ENCODE measurements at places on chromosomes 11 and 22.
A peak's percentile ranks its signal among the peaks of the same experiment; 100 is the strongest.

GRCh38 chr11:18394275-18394927, at the start of gene LDHA:
LDHA (plus strand) TSS chr11:18394563; CDS start chr11:18396843, 2,280 bp downstream.
- DNase-seq = peak; percentile 98

DNA sequence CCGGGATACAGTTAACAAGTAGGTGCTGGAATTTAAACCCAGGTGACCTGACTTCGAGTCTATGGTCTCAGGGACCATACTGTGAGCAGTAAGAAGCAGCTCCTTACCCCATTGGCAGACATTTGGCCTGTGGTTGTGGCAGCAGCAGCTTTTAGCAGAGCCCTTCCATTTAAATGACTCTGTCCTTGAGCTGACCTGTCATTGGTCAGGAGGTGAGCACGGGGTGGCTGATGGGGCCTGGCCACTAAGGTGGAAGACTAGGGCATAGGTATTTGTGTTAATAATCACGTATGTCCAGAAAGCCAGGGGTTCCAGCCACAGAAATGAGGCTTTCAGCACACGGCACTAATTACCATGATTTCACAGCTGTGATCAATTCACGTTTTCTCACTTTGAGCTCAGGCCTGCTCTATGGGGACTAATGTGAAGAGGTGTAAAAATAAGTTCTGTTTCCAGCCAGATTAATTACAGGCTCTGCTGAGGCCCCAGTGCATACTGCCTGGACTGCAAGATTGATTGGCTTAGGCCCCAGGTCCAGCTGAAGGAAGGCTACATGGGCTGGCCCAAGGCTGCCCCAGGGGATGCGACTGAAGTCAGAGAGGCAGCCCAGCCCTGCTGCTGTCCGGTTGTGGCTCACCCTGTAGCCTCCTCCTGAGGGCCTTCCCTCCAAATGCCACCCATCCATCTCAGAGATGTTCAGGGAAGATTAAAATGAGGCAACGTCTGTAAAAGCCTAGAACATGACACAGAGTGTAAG, 76.0 kb downstream of the FDX1 start:
- no peak for DNase-seq

GRCh38 chr11:87215236-87215635, 177.5 kb downstream of the TMEM135 start:
- no peak for DNase-seq

DNA sequence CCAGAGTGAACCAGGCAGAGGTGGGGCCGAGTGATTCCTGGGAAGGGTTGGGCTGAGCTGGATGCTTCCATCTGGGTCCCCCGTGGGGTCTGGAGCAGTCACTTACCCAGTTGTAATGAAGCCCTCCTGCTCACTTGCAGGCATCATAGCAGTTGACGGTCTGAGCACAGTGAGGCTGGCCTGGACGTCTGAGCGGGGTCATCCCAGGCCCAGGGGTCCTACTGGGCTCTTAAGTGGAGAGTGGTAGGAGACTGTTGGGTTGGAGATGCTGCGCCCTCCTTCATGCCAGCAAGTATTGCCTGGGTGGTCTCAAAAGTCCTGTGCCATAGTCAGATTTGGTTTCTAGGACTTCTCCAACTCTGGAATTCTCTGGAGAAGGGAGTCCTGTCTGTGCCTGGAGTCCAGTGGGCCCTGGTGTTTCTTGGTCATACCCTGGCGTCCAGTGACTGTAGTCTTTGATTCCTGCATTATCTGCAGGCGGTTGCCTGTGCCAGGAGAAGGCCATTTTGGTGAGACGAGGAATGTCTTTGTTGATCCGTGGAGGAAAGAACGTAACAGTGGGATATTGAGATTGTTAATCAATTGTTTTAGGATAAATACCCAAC, 82.3 kb downstream of the TBC1D22A start:
- DNase-seq = no peak

DNA sequence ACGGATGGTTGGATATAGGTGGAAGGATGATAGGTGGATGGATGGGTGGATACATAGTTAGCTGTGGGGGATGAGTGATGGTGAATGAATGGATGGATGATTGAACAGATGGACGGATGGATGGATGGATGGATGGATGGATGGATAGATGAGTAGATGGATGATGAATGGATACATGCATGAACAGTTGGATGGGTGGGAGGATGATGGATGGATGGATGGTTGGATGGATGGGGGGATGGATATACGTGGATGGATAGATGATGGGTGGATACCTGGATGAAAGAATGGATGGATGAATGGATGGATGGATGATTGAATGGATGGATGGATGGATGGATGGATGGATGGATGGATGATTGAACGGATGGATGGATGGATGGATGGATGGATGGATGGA, 68.4 kb upstream of the PRR5 start:
- DNase-seq = no peak

- peak; percentile 35 for DNase-seq
Observed at GRCh38 chr11:8018484-8019313, 31.6 kb downstream of the EIF3F start.

- DNase-seq = no peak
Observed at GRCh38 chr22:16964366-16964765, 43.7 kb downstream of the GAB4 start.

DNA sequence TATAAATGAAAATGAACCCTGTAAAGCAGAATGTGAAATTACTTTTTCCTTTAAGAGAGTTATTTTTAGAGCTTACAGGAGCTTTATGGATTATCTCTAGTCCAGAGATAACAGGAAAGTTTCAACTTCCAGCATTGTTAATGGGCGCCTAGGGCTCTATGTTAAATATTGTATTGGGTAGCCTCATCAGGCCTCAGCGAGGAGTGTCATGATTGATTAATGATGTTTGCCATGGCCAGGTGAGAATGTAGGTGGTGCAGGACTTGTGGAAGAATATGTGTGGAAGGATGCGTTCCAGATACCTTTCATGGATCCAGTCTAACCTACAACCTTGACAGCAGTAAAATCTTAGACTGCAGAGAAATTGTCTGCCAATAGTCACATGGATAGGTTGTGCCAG, 50.6 kb downstream of the ME3 start:
- DNase-seq = no peak

GRCh38 chr11:43735961-43736360, 55.4 kb downstream of the HSD17B12 start:
- DNase-seq = no peak

GRCh38 chr11:16279524-16279923, 76.8 kb downstream of the SOX6 start:
- no peak for DNase-seq

- no peak for DNase-seq
Observed at GRCh38 chr11:290621-291231, 1.8 kb downstream of the PGGHG start.

GRCh38 chr11:65478388-65479183, 20.3 kb upstream of the MALAT1 start:
- no peak for DNase-seq

DNA sequence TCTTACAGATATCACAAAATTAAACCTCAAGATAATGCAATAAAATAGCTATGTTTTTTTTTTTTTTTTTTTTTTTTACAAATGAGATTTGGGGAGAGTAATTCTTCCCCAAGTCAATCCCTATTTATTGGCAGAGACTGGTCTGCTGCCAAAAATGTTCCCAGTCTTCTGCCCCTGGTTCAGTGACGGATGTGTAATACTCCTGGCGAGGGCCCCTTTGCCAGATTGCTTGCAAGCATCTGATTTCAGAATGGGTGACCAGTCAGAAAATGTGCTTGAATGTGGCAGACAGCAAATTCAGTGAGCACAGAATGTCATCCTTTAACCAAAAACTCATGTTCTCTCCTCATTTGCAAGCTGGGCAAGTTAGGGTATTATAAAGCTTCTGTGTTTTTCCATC, 363.8 kb upstream of the MTNR1B start:
- no peak for DNase-seq

- DNase-seq = no peak
Observed at GRCh38 chr11:60431251-60431650, 1.9 kb downstream of the MS4A5 start.

DNA sequence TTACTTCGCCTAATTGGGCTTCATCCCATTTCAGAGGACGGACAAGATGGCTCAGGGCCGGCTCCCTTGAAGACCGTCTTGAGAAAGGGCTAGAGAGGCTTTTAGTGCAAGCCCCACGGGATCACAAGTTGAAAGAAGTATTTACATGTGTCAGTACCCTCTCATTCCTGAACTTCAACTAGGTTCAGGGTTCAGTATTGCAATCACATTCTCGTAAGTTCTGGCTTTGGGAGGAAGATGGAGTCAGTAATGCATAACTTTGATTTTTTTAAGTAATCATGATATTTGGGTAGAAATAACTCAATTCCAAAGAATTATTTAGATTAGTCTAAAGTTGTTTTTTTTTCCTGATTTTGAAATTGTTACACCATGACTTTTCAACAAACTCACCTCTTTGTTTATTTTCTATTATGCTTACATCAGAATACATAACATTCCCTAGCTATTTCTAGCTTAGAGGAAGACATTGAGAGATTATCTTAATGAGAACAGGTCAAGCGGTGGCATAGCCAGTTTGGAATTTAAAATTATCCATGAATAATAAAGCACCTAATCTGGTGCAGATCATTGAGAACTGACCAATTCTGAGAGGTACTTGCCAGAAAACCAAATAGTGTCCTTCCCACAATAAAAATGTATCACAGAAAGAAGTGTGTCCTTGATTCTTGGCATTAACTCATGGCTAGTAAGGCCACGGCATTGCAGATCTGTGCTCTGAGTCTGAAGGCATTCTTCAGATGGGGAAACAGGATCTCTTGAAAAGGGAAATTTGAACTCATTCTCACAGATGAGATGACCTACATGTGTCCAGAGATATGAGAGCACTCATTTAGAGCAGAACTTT, 92.1 kb upstream of the BLID start:
- no peak for DNase-seq

DNA sequence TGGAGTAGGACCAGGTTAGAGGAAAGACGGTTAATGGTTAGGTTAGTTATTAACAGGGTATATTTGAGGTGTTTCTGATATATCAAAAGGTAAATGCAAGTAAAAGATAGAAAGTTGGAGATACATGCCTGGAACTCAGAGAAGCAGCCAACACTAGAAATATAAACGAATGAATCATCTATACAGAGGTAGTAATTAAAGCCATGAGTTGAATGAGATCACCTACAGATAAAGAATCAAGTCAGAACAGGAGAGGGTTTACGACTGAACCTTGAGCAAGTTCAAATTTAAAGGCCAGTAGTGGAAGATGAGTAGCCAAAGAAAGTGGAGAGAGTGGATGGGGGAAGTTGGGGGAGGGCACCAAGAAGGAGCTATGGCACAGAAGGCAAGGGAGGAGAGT, 73.9 kb downstream of the SPON1 start:
- no peak for DNase-seq

- no peak for DNase-seq
Observed at GRCh38 chr22:32561163-32561562, 86.6 kb downstream of the FBXO7 start.

- DNase-seq = no peak
Observed at GRCh38 chr11:62555464-62556107, 9.0 kb upstream of the AHNAK start.

- no peak for DNase-seq
Observed at GRCh38 chr11:126696982-126697381, 303.6 kb downstream of the KIRREL3 start.

- DNase-seq = no peak
Observed at GRCh38 chr11:115366826-115367225, 137.4 kb downstream of the CADM1 start.

DNA sequence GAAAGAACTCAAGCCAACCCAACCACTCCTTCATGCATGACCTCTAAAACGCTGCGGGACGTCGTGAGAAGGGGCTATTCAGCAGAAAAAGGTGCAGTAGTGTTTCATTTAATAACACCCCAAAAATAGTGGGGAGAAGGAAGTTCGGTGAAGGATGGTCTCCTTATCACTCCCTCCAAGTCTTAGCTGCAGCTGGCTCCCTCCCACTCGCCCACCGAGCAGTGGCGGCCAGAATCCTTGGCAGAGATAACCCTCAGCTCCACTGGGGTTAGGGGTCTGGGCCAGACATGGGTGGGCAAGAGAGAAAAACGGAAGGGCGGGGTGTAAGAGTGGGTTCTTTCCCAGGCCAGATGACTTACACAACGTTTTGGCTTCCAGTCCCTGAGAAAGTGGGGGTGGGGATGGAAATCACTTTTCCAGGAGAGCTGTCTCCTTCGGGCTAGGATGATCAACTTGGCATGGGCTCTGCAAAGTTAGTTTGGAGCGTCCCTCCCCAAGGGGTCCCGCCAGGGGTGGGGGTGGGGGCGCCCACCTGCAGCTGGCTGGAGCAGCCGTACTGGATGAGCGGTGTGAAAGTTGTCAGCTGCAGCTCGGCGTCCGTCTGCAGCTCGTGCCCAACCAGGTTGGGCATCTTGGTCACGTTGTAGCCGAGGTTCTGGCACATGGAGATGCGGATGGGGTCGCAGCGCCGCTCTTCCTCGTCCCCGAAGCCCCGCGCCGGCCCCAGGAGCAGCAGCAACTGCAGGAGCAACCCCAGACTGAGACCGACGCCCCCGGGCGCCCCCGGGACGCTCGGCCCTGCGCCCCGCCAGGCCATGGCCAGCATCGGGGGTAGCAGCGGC, 705 bp downstream of the FZD4 start:
- no peak for DNase-seq

GRCh38 chr11:45511566-45511965, 153.9 kb downstream of the CHST1 start:
- no peak for DNase-seq

GRCh38 chr22:23073526-23074229, 3.4 kb downstream of the GNAZ start:
- no peak for DNase-seq

DNA sequence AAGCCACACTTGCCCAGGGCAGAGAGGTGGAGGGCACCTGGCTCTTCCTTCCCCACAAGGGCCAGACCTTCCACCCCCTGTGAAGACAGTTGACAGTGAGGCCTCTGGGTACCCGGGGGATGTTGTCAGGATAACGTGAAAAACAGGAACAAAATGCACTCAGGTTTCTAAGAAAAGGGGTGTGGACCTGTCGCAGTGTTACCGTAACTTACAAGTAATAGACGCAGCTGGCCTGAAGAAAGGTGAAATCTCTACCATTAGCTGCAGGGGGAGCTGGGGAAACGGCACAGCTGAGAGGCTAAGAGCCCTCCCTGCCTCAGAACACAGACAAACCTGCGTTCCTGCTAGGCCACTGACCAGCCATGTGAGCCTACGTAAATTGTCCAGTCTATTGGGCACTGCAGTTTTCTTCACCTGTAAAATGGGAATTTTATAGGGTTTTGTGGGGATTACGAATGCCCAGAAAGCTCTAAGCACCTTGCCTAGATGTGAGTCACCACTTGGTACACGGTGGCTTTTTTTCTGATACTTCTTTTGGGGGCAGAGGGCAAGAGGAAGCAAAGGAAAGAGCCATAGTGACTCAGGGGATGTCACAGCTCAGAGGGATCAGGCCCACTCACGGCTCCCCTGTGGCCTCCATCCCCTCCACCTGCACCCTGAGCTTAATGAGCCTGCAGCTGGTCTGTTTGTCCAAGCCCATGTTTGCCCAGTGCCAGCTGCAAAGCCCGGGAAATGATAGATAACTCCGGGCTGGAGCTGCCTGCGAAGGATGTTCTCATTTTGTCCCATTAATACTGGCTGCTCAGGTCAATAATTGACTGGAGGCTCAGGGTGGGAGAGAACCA, 18.4 kb upstream of the CABP7 start:
- DNase-seq = no peak

GRCh38 chr22:31103899-31104694, 3.3 kb downstream of the SELENOM start:
- DNase-seq = no peak
